NCI-H2029 (cell line): ENCODE measurements at places on chromosomes 12 and 14.

GRCh38 chr14:59267046-59267445 is 78.6 kb downstream of the DAAM1 start:
- no peak for DNase-seq

- DNase-seq, result no peak
These were observed 162.2 kb upstream of the EGLN3 start for GRCh38 chr14:34113005-34113511.

DNA sequence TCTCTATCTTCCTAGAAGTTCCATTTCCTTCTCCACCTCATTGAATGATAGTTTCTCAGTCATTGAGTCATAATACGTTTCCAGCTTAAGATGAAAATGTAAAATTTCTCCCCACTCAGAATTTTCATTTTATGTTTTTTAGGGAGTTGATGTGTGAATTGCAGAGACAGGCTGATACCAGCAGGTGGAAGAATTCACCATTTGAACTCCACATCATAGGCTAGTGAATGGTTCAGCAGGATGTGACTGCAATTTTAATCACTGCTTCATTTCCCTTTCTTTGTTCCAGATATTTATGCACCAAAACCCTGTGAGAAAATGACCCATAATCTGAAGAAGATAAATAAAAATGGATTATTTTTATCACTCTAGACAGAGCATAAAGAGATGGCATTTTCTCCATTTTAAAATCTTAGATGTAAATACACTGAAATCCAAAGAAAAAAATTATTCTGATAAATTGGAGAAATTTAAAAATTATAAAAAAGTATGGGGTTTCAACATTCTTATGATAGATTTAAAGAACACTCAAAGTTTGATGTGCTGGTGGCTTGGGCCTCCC is 10.6 kb upstream of the PYGL start:
- no peak for DNase-seq

DNA sequence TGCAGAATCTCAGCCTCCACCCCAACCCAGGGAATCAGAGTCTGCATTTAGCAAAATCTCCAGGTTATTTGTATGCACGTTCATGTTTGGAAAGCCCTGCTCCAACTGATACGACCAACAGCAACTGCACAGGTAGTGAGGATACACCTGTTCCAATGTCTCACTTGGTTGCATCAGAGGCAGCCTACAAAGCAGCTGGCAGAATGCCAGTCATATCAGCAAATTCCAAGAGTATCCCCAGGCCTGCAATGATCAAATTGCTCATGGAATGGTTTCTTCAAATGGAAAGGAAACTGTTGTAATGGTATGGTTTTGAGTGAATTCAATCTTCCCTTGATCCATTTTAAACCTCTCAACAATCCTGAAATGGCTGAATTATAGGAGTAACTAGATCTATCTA is 75.4 kb downstream of the GRIP1 start:
- DNase-seq, result peak; percentile 52

DNA sequence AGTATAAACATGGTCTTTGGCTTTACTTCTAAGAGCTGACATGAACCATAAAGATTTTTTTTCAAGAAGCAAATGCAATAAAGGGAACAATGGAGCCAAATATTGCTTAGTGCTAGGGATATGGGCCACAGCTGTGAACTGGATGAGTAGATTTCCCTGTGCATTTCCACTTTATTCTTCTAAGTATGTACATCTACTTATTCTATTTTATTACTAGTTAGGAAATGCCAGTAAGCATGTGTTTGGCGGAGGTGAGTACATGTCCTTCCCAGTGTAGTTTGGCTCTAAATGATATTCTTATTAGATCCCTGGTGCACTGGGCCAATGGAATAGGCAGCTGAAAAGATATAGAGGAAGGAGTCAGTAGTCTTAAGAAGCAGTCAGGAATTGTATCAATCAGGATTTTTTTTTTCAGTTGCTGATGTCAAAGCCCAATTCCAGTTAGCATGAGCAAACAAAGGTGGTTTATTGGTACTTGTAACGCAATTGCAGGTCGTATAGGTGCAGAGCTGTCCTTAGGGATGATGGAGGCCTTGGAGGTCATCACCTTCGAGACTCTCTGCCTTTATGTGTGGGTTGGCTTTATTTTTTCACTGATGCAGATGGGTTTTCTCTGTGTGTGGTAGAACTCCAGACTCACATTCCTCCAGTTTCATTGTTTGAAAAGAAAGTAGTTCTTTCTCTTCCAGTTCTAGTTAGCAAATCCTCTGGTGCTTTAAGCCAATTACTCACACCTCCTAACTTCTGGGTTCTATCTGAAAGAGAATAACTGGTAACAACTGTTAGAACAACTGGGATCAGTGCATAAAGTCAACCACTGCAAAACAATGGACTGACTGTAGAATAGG is 139.0 kb upstream of the LRIG3 start:
- DNase-seq, result no peak

GRCh38 chr12:112936927-112937326 is 1.3 kb upstream of the OAS3 start:
- no peak for DNase-seq

DNA sequence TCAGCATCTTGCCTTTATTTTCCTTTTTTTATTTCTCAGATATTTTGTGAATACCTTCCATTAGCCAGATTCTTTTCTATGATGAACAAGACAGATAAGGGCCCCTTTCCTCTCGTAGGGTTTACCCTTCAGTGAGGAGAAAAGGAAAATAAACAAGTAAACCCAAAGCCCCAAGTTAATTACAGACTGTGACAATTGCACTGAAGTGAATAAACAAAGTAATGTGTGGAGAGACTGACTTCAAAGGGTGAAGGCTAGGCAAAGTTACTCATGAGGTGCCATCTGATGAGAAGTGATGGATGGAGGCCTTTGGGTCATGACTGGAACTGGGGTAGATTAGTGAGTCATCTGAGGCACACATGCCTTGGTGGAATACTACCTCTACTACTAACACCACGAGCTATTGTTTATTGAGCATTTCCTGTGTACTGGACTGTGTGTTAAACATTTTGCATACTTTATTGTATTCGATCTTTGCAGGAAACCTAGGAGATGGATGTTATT is 143.4 kb upstream of the PRICKLE1 start:
- DNase-seq, result no peak

DNA sequence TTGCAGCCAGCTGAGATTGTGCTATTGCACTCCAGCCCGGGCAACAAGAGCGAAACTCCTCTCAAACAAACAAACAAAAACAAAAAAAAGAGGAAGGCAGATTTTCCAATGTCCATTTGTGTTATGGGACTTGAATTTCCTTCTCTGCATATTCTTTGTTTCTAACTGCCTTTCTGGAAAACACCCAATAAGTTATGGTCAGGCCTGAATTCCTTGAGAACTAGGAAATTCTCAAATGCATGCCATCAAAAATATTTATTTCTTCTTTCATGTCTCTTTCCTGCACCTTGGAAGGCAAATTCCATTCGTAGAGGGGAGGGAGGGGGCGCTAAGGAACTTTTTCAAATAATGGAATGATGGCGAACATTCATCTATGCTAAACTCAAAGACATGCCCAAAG is 117.6 kb upstream of the TMCC3 start:
- no peak for DNase-seq

DNA sequence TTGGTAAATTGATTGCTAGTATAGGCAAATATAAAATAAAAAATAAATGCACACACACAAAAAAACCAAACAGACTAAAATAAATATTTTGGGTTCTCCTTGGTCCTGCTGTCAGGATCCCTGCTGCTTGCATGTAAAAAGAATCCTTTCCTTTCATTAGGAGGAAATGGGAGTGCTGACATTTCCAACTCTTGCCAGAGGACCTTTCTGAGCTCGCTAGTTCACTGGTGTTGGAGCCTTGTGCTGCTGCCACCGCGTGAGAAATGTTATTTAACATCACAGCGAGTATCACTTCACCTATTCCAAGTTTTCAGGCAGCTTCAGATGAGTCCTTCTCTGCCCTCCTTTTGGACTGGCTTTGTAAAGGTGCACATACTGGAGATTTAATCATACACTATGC is 358.9 kb downstream of the NPAS3 start:
- DNase-seq, result no peak

DNA sequence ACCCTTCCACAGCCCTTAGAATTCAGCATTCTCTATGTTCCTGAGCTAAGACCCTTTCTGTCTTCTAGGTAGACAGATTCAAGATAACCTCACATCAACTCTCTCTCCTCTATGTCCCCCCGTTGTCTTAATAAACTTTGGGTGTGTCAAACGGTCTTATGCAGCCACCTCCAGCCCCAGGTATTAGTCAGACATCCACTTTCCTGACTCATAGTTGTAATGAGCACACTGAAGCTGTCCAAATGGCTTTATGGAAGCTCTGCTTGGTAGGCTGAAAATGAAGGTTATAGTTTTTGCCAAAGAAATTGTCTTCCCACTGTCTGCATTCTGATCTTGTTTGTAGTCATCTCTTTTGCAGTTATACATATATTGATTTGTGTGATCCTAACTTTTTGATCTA is 482.0 kb downstream of the RMST start:
- DNase-seq, result no peak

GRCh38 chr14:20809917-20810316 is 7.3 kb upstream of the RNASE1 start:
- no peak for DNase-seq

- no peak for DNase-seq
These were observed 74.7 kb downstream of the TRIM9 start for GRCh38 chr14:51020024-51020710.
